A549 treated with CpdA at 1 μM for 4 hours (cell line): ENCODE measurements at places on chromosomes 5 and 9. TPM values are rescaled to one million over a fixed set of nuclear protein-coding genes. Genes with fewer than 3 reads are reported as not detected.

Gene FASTKD3
- 12.6 to 15.7 TPM (median 14.0 TPM) in 5 replicates for total RNA-seq

Gene BASP1
- total RNA-seq, result 274 to 384 TPM (median 325 TPM) in 5 replicates

Gene LCN15
- total RNA-seq, result 0.09 TPM in 1 of 5 replicates, not detected in the others

Gene SLC35A4
- 74.7 to 85.5 TPM (median 78.4 TPM) in 5 replicates for total RNA-seq

Gene PCDHGB5
- 1.9 to 2.8 TPM (median 2.4 TPM) in 5 replicates for total RNA-seq

Gene CAMSAP1
- total RNA-seq, result 18.2 to 25.2 TPM (median 20.2 TPM) in 5 replicates

Gene SURF6
- 24.0 to 32.5 TPM (median 27.3 TPM) in 5 replicates for total RNA-seq

Gene FBP2
- not detected in 5 replicates for total RNA-seq
